GM19239 (cell line): ENCODE measurements at places on chromosomes 4 and X.

- DNase-seq: no peak
These were observed 60.4 kb downstream of the CASP3 start for GRCh38 chr4:184588893-184589292.

DNA sequence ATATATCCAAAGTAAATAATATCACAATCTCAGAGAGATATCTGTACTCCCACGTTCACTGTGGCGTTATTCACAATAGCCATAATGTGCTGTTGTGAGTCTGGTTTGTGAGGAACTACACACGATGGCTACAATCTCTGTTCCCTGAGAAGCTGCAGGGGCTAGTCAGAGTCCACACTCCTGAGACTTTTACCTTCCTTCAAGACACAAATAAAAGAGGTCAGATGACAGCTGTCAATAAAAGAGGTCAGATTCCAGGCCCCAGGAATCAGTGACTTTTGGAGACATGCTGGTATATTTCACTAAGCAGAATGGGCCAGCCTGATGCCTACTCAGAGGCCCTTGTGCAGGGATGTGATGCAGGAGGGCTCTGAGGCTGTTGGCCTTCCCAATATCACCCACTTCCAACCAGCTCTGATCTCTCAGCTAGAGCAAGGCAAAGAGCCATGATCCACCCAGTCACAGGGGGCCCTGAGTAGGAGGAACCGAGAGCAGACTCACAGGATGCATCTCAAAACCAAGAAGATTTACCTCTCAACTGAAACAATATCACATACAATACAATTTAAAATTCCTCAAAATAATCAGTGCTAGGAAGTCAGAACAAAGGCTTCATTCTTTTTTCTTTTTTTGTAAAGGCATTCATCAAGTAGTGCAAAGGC, 13.8 kb downstream of the FRYL start:
- no peak for DNase-seq

DNA sequence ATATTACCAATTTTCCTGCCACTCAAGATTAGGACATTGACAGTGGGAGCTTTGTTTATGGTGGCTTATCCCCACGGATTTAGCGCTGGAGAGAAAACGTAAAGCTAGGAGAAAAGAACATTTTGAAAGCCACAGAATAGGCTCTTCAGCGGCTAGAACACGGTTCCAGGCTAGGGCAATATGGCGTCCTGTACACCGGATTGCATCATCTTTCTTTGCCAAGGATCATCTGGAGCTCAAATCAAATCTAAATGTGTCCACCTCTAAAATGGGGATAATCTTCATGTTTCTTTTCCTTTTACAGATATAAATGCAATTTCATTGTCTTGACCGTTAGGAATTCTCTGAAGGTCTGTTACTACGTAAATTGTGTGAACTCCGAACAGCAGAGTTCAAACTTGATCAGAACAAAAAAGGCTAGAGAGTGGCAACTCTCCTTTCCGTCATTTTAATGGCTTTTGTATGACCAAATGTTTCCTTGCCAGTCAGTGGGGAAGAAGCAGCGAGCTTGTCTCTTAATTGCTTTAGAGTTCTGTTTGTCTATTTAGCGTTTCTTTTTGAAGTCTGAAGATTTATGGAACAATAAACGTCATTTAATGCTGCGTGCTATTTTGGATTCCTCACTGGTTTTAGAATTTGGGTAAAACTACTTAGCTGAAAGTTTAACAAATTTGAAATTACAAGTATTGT, 2.6 kb upstream of the WWC2 start:
- no peak for DNase-seq

GRCh38 chr4:25722964-25723363, 67.3 kb downstream of the SLC34A2 start:
- no peak for DNase-seq

DNA sequence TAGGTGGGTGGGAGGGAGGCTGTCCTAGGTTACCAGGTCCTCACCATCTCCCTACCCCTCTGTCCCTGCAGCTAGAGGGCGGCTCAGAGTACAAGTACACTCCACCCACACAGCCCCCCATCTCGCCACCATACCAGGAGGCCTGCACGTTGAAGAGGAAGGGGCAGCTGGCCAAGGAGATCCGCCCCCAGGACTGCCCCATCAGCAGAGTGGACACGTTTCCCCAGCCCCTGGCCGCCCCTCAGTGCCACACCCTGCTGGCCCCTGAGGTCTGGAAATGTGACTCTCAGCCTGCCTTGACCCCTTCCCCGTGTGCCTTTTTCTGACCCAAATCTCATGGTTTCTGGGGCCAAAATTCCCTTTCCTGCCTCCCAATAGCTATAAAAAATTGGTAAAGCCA, 6.5 kb downstream of the FTSJ1 start:
- DNase-seq: no peak

GRCh38 chr4:9894644-9895332, 113.4 kb downstream of the DRD5 start:
- DNase-seq: no peak

- no peak for DNase-seq
These were observed 95.0 kb downstream of the BANK1 start for GRCh38 chr4:101885574-101885973.

DNA sequence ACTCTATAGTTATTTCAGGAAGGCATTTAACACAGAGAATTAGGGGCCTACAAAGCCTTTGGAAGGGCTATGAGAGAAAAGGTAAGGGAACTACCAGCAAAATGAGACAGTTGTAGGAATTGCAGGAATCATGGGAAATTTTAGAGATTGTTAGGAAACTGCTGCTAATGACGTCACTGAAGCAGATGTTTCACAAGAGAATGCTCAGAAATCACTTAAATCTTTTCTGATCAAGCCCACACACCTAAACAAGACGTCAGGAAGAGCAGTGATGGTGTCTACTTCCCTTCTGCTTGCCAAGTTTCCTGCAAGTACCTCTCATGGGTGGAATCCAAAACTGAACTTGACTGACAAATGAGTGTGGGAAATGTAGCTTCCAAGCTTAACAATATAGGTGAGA, 5.1 kb downstream of the OR13H1 start:
- no peak for DNase-seq

DNA sequence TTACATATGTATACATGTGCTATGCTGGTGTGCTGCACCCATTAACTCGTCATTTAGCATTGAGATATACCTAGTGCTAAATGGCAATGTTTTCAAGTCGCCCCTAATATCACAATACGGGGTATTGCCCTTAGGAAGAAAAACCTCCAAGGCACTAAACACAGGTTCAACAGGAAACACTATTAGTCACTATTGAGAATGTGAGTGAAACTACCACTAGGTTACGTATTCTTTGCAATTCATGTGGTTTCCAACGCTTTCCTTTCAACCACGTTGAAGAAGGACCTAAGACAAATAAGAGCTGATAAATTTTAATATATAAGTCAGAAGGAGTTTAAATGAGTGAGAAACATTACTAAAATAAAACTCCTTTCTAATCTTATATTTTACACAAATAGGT, 134.7 kb upstream of the SPANXN4 start:
- no peak for DNase-seq

- no peak for DNase-seq
These were observed 131.1 kb upstream of the SCML1 start for GRCh38 chrX:17606231-17606630.

- no peak for DNase-seq
These were observed 54.0 kb upstream of the PLAC1 start for GRCh38 chrX:134712272-134712671.

GRCh38 chr4:40685300-40685699, 55.6 kb upstream of the RBM47 start:
- DNase-seq: no peak

GRCh38 chrX:72121383-72121782, 10.3 kb downstream of the RTL5 start:
- peak; percentile 8 for DNase-seq

DNA sequence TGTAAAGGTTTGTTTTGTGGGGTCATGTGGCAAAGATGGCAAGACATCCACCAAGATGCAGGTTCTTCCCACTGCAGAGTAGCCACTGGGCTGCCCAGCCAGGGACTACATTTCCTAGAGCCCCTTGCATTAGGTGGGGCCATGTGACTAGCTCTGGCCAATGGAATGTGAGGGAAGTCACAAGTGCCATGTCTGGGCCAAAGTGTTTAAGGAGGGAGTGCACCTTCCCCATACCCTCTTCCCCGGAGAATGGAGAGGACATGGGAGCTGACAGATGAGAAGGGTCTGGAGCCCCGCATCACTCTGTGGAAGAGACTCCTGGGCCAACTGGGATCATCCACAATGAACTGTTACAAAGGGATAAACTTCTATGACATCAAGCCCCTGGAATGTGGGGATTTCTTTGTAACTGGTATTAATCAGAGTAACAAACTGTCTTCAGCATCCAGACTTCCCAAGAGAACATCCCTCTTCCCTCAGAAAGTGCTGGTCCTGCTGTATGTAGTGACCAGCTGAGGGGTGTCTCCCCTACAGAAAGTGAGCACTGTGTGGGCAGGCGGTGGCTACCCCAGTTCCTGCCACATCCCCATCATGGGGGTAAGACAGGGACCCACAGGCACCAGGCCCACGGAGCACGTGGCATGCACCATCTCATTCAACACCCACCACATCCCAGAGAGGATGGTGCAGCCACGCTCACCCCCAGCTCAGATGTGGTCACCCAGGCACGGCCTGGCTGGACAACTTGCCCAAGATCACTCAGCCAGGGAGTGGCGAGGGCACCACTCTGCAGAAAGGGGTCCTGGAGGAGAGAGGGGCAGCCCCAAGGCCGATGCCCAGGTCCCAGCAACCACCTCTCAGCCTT, 10.9 kb downstream of the PPP2R2C start:
- DNase-seq: no peak

DNA sequence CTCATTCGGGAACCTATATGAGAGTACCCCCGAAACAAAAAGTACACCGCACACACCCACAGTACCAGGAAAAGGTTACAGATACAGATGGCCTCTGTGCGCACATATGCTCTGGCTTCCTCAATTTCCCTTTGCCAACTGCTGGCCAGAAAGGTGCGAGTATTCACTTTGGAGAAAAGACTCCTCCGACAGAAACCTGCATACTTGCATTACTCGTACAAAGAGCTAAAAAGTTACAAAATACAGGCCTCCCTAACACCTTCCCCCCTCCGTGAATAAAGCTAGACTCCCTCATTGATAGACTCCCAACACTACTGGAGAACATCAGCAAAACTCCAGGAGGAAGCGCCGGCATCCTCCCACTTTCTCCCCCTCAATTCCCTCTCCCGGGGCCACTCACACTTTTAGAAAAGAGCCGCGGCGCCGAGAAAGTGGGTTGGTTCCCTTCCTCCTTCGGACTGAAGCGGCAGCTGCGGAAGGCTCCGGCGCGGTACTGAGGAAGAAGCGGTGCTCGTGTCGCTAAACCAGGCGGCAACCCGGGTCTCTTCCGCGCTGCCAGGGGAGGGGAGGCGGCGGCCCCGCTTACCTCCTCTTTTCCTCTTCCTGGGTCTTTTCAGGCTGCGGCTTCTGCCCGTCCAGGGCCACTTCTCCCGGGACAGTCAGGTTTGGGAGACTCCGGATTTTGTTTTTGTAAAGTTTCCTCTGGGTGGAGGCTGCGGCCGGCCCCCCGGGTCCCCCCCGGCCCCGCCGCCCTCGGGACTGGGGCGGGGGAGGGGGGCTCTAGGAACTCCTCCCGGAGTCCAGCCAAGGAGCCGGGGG, 1.1 kb downstream of the FBXW7 start:
- DNase-seq: no peak

GRCh38 chrX:131821945-131822622, 201.0 kb upstream of the STK26 start:
- DNase-seq: no peak

- DNase-seq: no peak
These were observed 43.6 kb upstream of the KIT start for GRCh38 chr4:54614149-54614548.

DNA sequence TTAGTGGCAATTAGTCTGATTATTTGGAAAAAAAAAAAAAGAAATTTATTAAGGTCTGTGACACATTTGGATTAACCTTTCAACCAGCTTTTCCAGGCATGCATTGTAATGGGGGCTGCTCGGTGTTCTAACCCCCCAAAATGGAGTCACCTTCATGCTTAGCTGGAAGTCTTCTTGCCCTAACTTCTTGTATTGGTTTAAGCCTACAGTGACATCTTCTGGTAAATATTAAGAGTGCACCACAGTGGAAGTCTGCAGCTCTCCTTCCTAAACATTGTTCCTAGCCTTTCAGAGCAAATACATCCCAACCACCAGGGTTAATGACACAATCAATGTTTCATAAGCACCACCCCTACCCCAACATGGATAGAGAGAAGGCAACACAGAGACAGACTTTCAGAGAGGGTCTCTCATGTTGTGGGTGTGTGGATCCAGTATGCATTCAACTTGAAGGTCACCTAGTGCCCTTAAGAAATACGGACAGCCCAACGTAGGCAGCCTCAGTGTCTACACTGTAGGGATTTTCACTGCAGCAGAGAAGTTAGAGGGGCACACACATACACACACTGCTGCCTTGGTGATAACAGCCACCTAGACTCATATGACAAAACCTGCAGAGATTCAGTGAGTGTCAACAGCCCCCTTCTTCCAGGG, 142.9 kb upstream of the MBNL3 start:
- no peak for DNase-seq

GRCh38 chrX:39163581-39164126, 362.4 kb downstream of the MID1IP1 start:
- no peak for DNase-seq

DNA sequence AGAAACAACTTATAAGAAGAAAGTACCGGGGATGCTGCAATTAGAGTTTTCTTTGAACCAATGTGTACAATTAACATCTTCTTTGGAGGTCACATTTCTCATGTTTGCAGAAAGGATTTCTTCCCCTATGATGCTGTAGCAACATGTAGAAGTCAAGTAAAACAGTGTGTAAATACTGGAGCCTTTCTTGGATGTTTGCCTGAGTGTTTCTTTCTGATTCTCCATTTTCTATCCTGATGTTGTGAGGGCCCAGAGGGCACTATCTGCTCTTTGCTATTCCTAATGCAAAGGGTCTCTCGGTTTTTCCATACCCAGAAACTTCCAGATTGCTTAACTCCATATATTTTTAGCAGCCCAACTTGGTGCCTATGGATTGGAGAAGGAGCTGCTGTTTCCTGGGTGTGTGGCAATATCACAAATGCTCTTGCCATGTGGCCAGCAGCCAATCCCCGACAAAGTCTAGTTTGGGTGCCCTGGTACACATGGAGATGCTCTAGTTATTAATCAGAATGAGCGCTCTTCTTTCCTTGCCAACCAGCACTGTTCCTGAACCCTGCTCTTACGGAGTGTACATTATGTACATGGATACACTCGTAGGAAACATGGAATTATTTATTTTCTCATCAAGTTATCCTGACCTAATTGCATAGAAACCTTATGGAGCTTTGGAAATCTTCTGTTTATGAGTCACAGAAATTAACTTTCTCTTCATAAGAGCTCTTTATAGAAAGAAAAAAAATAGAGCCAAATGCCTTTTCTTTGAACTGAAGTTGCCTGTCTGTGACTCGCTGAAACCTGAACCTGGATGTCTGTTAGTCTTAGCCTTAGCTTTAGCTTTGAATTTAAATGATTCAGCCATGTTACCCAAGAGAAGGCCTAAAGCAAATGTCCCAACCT, 67.0 kb upstream of the GPC4 start:
- DNase-seq: no peak

- DNase-seq: no peak
These were observed 22.2 kb downstream of the LIAS start for GRCh38 chr4:39480902-39481695.
